ENCODE measurements at places on chromosomes 3 and 15.
A peak's percentile ranks its signal among the peaks of the same experiment; 100 is the strongest.

GRCh38 chr3:54746722-54747121 is 181.1 kb downstream of the LRTM1 start:
- no peak for DNase-seq

- DNase-seq, result peak; percentile 41
Measured at GRCh38 chr15:92733934-92734521, 78.5 kb upstream of the FAM174B start.

DNA sequence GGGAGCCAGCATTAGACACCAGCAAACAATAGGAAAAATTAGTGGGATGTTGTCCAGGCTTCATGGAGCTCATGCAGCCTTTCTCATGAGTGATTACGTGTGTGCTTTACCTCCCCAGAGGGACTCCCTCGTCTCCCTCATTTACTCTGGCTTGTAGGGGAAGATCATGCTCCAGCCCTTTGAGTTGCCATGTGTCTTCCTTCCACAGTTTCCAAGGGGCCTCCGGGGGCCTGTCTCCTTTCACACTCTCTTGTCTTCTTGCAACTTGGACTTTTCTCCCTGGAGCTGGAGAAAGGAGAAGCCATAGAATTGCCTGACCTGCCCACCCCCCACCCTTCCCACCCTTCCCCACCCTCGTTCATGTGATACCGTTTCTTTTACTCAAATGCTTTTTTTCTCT is 98.7 kb downstream of the FAM43A start:
- no peak for DNase-seq

DNA sequence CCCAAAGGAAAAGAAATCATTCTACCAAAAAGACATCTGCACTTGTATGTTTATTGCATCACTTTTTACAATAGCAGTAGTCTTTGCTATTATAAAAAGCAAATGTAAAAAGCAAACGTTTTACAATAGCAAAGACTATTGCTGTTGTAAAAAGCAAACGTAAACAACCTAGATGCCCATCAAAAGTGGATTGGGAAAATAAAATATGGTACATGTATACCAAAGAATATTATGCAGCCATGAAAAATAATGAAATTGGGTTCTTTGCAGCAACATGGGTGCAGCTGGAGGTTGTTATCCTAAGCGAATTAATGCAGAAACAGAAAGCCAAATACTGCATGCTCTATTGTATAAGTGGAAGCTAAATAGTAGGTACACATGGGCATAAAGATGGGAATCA is 97.3 kb upstream of the ZBTB20 start:
- no peak for DNase-seq

GRCh38 chr15:79283252-79284048 is 928 bp downstream of the ANKRD34C start:
- DNase-seq, result peak; percentile 28

- DNase-seq, result no peak
Measured at GRCh38 chr3:73548436-73548835, 76.3 kb downstream of the PDZRN3 start.

GRCh38 chr15:60761505-60761845 is 282.5 kb upstream of the ICE2 start:
- no peak for DNase-seq

DNA sequence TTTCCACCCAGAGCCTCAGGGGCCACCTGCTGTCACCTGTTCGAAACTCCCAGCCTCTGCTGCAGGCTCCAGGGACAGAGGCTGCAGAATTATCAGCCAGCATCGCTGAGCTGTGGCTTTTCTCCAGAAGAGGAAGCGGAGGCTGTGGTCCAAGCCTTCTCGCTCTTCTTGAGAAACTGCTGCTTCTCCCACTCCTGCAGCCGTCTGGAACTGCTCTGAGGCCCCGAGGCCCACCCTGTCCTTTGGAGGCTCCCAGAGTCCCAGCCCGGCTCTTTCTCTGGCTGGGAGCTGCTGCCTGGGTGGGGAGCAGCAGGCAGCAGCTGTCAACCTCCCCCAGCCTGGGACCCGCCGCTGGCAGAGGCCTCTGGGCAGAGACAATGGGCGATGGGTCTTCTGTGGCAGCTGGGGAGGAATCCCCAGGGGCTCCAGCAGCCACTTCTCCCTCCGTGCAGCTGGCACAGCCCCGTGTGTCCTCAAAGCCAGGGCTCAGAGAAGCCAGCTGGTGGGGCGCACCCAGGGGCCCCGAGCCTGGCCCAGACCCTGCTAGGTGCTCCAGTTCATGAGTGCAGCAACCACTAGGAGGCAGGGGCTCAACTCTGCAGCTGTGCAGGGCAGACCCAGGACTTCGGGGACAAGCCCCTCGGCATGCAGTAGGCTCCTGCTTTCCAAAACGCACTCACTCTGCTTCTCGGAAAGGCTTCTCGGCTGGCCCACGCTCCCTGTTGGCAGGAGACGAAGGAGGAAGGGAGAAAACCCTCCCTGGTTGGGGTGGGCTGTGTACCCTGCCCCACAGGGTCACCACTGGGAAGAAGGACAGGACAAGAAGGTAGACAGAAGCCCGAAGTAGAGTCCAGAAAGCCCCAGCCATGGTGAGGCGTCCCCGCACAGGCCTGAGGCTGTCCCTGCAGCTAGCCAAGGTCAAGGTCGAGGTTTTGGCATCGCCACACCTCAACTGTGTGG is 49.9 kb upstream of the FURIN start:
- no peak for DNase-seq

GRCh38 chr15:62894322-62895085 is 148.0 kb upstream of the TPM1 start:
- DNase-seq, result no peak

GRCh38 chr15:100133001-100133400 is 208.8 kb downstream of the ADAMTS17 start:
- DNase-seq, result no peak

- DNase-seq, result no peak
Measured at GRCh38 chr3:7871003-7871560, 630.5 kb upstream of the LMCD1 start.

- peak; percentile 63 for DNase-seq
Measured at GRCh38 chr3:58066842-58067241, 58.6 kb downstream of the FLNB start.
